ENCODE measurements at places on chromosomes 11 and 22.

DNA sequence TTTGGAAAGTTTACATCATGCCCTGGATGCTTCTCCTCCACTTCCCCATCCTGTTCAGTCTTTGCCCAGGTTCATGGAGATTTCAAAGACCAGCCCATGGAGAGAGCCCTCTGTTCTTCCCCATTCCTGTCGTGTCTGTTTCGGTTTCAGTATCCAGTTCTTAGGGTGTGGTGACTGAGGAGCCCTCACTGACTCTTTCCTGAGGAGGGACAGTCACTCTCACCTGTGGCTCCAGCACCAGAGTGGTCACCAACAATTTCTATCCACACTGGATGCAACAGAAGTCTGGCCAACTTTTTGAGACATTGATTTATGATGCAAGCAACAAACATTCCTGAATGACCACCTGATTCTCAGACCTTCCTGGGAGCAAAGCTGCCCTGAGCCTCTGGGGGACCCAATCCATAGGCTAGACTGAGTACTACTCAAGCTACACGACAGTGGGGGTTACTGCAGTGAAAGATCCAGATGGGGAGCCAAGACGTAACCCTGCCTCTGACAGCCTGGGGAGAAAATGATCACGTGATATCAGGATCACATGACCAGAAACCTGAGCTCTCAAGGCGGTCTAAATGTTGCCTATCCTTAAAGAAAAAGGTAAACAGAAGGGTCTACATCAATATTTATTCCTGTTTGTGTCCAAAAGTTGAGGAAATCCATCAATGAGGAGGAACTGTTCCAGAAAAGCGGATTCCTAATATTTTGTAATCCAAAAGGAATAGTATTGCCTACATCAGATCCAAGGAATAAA is 76.2 kb upstream of the VPREB1 start:
- DNase-seq, result peak; percentile 44

GRCh38 chr11:93821617-93822016 is 28.8 kb downstream of the VSTM5 start:
- DNase-seq, result no peak

- no peak for DNase-seq
Observed at GRCh38 chr22:43228330-43228729, 41.4 kb upstream of the TTLL12 start.

GRCh38 chr11:132855516-132855915 is 676.8 kb downstream of the OPCML start:
- DNase-seq, result no peak

GRCh38 chr11:47399860-47400767 is 8.3 kb upstream of the SLC39A13 start:
- no peak for DNase-seq

DNA sequence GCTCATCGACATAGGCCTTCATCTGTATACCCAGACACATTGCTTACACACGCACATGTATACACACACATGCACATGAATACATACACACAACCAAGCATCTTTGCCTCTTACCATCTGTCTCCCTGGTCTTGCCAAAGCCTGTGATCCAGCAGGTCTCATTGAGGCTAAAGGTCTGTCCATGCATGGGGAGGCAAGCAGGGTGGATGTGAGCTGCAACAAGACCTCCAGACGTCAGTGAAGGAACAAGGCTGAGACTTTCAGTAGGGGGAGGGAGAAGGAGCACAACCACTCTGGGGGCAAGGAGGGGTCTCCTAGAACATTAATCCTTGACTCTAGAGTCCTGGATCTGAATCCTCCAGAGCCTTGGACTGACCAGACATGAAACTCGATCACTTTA is 23.7 kb downstream of the TMPRSS13 start:
- DNase-seq, result no peak

Measured in SK-N-DZ (cell line).